ENCODE measurements at places on chromosomes 6 and 20.

DNA sequence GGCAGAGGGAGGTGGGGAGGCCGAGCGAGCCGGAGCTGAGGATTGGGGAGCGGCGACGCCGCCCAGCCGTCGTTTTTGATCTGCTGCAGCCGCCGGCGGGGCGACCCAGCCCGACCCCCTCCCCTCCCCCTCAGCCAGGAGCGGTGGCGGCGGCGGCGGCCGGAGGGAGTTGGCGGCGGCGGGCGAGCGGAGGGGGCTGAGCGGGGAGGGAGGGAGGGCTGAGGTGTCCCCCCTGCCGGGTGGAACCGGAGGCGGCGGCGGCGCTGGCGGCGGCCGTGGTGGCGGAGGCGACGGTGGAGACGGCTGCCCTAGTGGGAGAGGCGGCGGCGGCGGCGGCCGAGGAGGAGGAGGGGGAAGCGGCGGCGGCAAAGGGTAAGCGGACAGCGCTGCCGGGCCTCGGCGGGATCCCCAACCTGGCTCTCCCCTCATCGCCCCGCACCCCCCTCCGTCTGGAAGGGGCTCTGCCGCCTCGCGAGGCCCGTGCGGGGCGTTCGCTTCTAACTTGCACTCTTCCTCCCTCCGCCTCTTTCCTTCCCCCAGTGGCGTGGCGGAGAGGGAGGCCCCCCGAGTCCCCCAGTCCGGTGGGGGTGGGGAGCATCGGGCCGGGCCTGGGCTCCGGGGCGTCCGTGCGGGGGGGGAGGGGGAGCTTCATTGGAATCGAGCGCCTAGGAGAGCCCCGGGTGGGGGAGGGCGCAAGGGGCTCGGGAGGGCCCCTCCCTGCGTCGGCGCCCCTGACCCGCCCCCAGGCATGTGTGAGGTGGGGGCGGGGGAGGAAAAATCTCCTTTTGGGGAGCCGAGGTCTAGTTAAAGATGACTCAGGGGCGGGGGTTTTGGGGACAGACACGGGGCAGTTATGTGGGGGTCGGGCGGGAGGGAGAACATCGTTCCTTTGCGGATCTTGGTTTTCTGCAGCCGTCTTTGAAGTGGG, at the start of gene TAB2:
Gene TAB2 (plus strand): TSS at position 69 of the 928 bp plus-strand sequence. CDS start 52,286 bp downstream, outside the sequence.
- DNase-seq, result peak; percentile 21

DNA sequence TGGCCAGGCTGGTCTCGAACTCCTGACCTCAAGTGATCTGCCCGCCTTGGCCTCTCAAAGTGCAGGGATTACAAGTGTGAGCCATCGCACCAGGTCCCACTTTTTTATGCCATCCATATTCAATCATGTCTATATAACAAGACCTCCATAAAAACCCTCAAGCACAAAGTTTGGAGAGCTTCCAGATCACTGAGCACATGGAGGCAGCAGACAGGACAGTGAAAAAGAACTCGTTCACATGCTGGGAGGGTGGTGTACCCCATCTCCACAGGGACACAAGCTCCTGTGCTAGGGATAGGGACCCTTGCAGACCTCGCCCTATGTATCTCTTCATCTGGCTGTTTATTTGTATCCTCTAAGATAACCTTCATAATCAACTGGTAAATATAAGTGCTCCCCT, 30.3 kb downstream of the KIF13A start:
- DNase-seq, result no peak

DNA sequence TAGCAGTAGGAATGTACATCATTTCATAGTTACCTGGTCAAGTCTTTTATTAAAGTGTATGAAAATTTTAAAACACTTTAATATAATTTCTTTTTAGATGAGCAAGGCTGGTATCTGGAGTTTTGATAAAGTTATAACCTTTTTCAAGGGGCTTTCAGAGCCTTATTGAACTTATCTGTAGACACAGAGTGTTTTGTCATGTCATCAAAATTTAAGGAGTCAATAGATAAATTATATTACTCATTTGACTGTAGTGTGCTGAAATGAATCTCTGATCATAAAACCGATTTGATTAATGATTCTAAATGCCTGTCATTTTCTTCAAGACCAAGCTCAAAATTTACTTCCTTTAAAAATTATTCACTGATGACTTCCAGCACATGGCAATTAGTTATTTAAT, 125.6 kb downstream of the ARID1B start:
- no peak for DNase-seq

DNA sequence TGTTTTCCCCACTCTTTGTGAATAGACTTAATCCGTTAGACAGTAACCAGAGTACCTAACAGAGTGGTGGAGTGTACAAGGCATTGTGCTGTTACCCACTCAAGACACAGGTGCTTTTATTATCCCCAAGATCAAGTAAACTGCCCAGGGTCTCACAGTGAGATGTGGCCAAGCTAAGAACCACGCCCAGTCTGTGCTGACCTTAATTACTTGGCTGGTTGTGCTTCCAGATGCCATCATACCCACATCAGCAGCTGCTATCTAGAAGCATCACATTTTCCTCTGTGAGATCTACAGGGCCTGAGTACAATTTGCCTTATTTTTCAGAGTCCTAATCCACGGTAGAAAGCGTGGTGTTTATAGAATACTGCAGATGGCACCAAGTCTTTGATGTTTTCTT, 70.3 kb downstream of the GFRA4 start:
- no peak for DNase-seq

- no peak for DNase-seq
Observed at GRCh38 chr20:20561172-20561571, 151.3 kb downstream of the RALGAPA2 start.

GRCh38 chr20:18728165-18728869, 85.3 kb upstream of the SCP2D1 start:
- no peak for DNase-seq

DNA sequence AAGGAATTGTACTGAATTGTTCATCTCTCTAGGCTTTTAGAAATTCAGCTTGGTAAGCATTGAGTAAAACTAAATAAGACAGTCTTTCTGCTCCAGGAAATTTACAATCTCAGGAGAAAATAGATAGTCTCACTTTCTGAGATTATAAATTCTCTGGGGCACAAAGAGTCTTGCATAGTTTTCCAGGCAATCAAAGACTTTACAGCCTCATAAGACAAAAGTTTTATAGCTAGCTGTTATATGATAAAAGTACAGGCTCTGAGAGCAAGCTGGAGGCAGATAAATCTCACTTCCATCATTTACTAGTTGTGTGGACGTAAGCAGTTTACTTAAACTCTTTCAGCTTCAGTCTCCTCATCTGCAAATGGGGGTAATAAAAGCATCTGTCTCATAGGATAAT, 11.4 kb downstream of the FRK start:
- DNase-seq, result no peak

DNA sequence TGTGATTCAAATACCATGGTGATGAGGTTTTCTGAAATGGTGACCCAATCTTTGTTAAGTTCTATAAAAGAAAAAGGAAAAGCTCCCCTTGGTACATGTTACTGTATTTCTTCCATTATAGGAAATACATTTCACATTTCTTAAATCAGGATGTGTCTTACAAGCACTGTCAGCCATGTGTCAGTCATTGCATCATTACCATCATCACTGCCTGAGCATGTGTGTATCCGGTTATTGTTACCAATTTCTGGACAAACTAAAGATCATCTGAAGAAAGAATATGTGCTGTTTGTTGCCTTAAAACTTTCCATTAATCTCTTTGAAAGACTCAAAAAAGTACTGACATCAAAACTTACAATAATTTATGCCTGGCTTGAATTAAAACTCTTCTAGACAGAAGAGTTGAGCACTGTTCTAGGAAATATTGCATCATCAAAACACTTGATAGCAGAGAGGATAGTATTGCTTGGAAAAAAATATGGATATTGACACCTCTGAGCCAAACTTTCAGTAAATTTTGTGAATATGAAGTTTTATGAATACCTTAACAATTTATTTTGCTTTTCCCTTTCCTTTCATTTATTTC, 7.1 kb upstream of the TSPYL1 start:
- no peak for DNase-seq

GRCh38 chr6:90151576-90152422, 144.8 kb downstream of the BACH2 start:
- DNase-seq, result peak; percentile 7

DNA sequence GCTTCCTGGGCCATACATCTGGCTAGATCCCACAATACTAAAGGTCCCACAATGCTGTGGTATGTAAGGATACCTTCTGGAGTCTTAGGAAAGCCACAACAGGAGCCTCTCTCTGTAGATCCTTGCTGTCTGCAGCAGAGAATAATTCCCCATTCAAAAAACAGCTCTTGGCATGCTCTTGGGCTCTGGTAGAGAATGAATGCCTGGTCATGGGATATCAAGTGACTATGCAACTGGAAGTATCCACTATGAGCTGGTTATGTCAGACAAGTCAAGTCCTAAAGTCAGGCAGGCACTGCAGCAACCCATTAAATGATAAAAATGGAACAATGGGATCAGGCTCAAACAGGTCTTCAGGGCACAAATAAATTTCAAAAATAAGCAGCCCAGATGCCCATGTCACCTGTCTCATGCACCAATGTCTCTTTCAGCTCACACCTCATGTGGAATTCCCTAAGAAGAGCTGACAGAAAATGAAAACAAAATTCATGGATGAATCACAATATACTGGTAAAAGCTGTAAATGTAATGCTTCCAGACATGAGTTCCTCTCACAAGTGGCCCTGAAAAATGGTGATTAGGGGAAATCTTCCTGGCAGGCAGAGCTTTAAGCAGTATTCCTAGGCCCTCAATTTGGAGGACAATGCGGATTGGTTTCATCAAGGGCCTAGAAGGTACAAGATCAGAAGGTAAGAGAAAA, 4.3 kb downstream of the AK9 start:
- DNase-seq, result no peak

- DNase-seq, result no peak
Observed at GRCh38 chr6:74597840-74598239, 608.0 kb downstream of the COL12A1 start.

GRCh38 chr6:118371955-118372354, 176.1 kb upstream of the PLN start:
- no peak for DNase-seq

DNA sequence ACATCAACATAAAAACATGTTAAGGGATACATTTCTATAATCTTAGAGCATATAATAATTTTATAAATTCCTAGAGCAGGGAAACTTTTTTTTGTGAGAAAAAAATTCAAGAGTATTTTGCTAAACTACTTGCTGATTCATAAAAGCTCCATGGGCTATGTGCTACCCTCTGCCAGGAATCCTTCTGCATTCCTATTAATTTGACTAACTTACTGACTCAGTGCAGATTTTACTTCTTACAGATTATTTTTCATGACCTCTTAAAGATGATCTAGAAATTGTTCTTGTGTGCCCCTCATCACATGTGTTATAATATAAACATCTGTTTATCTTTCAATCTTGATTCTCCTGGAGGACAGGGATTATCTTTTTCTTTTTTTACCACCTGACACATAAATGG, 5.7 kb downstream of the VTA1 start:
- no peak for DNase-seq

- no peak for DNase-seq
Observed at GRCh38 chr6:111070105-111071005, 16.9 kb upstream of the SLC16A10 start.

DNA sequence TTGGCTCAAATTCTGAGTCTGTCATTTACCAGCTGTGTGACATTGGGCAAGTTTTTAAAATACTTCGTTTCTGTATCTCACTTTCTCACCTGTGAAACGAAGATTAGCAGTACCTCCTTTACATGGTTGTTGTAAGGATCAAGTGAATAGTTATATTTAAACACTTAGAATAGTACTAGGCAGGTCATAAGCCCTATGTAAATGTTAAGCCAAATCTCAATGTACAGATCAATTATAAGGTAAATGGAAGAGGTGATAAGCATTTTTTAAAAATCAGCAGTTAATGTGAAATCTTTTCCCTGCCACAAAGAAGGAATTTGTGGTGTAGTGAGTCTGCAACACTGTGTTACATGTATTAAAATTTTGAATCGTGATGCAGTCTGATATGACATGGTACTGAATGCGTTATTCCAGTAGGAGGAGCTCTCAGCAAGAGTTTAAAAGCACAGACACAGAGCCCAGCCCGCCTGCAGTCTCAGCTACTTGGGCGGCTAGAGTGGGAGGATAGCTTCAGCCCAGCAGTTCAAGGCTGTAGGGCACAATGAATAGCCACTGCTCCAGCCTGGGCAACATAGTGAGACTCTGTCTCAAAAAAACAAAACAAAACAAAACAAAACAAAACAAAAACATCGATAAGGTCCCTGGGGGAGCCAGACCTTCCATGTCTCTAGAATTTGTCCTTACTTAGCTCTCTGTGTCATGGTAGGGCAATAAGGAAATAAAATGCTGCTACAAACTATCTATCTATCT, 46.0 kb downstream of the GTF2H5 start:
- peak; percentile 89 for DNase-seq

DNA sequence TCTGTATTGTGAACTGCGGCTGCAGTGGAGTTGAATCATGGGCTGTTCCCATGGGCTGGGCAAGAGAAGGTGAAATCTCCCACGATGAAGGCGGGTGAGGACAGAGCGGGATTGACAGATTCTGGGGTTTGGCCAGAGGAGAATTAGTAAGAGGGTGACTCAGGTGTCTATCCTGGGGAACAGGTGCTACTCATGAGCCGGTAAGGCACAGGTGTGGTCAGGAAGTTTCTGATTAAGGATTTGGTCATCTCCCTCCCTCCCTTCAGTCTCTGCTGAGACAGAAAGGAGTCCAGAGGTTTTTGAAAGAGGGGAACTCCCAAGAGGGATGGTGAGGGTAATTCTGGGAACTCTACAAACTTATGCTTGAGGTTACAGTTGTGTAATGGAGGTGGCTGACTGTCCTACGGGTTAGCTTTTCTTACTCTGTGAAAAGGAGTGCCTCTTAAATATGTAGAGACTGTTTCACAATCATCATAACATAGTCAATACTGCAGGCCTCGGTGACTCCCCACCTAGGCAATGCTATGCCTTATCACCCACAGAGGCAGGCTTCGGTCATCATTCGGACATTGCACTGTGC, 31.5 kb downstream of the SERPINB1 start:
- DNase-seq, result no peak

DNA sequence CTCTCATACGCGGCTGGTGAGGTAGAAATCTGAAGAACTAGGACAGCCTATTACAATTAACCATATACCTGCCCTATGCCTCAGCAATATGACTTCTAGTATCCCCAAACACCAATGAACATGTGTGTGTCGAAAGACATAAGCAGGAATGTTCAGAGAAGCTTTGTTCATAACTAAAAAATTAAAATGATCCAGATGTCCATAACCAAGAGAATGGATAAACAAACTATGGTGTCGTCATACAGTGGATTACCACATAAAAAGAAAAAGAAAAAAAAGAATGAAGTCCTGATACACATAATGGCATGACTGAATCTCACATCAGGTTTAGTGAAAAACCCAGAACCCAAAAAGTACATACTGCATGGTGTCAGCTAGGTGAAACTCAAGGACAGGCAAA, 73.9 kb downstream of the MDN1 start:
- DNase-seq, result no peak

DNA sequence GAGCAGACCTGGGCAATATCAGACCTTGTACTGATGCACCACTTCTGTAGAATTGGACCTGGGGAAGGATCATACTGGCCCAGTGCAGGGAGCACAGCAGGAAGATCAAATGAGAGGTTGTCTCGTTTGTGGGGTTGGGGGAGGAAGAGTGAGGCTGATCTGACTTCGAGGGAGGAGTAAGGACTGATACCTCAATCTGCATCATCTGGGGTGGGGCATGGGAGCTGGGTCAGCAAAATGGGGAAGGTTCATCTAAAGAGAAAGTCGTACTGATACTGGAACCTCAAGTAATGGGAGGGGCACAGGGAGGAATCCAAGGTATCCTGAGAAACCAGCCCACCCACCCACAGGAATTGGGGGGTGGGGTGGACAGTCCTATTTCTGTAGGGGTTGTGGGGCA, 3.7 kb downstream of the RNF39 start:
- no peak for DNase-seq

All from NCI-H526 (cell line).